ENCODE measurements at places on chromosomes 11 and 22.

DNA sequence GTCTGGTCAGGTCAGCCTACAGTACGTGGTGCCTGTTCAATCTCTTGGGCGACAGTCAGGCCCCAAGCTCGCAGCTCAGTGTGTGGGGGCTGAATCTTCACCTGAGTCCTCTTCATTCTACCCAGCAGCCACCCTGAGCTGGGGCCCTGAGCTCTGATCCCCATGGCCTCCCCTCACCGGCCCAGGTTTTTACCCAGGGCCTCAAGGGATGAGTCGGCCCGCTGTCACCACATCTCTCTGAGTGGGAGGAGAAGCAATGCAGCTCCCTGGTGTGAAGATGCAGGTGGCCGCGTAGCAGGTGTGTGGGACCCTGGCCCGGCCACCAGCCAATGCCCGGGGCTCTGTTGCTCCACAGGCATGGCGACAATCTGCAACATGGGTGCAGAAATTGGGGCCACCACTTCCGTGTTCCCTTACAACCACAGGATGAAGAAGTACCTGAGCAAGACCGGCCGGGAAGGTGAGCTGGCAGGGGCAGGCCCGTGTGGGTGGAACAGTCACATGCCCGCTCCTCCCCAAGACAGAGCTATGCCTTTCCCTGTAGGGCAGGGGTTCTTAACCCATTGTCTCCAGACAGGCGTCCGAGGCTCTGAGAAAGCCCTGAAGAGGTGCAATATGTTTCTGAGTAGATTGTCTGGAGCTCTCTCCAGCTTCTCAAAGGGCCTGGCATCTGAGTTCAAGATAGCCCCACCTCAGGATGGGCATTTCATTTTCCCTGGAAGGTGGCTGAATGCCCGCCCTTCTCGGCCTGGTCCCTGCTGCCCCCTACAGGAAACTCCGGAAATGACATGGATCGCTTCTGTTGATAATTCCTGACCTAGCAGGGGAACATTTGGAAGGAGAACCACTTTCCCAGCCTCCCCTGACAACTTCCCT lies 26.9 kb downstream of the POLR3H start:
- peak; percentile 57 for DNase-seq

GRCh38 chr11:123483058-123483457 lies 53.0 kb downstream of the GRAMD1B start:
- DNase-seq: no peak

DNA sequence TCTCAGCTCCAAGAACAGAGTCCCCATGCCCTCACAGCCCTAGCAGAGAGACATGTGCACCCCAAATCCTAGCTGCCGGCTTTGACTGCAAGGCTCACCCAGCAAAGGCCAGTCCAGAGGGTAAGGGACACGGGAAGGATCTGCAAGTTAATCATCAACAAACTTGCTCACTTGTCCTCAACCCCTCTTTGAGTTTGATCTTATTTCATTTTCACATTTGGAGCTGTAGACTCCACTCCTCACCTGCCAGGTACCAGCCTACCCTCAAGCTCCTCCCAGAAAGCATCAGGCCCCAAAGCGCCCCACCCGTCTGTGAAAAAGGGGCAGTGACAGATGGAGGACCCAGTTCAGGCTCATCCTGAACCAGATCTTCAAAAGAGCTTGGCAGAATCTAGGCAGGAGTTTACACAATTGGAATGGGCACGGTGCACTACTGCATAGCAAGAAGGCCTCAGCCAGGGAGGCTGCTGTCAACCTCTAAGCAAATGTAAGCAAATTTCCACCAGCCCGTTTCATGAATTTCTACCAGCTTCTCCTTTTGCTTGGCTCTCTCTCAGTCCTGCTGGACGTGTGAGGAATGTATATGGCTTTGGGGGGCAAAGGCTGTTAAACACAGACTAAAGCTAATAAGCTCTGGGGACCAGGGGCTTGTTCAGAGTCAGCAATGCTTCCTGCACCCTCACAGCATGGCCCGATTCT lies 5.5 kb downstream of the EHD1 start:
- DNase-seq: no peak

GRCh38 chr22:50535113-50535512 lies 5.3 kb upstream of the TYMP start:
- DNase-seq: no peak

DNA sequence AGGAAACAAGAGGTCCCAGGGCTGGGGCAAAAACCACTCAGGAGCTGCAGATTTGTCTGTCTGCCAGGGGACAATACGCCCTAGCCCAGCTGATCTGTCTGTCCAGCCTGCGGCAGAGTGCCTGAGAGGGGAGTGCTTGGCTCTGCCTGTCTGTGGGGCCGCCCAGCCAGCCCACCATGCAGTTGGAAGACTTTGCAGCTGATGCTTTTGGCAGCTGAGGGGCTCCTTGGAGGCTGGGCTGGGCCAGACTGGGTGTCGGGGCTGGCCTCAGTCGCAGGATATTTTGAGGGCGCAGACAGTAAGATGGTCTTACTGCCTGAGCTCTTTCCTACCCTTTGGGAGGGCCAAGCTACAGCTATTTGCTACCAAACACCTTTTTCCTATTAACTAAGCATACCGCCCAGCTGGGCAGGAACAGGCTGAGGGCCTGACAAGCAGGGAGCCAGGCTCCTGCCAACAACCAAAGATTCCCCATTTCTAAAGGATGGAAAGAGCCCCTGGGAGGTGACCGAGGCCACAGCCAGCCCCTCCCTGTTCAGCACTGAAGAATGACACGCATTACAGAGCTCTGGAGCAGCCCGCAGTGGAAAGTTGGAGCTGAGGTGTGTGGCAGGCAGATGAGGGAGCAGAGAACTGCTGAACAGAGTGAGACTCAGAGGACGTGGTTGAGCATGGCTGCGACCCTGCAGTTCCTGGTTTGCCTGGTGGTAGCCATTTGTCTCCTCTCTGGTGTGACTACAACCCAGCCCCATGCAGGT lies at the start of gene FAM180B:
FAM180B (plus strand) TSS at position 581 of the 758 bp plus-strand sequence; CDS start at position 672, 91 bp downstream.
- DNase-seq: no peak

DNA sequence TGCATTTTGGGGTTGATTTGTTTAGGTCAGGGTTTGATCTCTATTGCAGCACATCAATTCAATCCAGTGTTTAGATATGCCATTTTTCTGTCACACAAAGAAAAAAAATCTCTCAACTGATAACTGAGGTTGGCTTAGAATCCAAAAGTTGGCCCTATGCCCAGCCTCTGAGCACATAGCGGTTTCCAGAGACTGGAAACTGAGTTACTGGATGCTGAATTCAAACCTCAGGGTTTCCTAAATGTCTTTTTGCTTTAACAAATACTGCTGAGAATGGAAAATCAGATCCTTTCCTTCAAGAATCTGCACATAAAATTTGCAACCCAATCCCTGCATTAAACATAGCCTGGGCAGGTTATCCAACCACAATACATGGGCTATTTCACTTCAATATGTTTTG lies 4.0 kb downstream of the P4HA3 start:
- DNase-seq: no peak

DNA sequence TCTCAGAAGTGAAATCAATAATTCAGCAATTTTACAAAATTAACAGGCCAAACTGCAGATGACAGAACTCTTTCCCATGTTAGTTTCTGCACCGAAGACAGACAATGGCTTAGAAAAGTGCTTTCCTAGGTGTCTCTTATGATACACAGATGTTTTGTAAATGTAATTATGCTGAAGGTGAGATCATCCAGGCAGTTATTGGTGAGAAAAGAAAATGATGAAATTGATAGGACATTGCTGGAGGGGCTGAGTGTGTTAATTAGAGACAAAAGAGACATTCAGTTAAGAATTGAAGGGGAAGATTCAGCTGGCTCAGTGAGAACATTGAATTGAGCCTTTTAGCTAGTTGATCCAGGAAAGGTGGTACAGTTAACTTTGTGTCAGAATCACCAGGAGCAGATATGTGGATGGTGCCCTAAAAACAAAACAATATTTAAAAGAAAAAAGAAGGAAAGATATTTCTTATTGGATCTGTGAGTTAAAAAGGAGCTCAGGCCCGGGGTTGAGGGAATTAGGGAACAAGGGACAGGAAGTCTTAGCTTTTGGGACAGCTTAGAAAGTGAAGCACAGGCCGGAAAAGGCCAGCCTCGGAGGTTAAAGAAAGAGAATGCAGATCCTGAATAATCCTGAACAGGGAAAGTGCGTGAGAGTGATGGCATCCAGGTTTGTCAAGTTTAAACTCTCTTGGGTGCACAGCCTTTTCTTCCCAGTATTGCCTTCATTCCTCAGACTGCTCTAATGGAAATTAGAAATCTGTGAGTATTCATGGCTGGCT lies 16.9 kb downstream of the ARHGAP42 start:
- DNase-seq: no peak

DNA sequence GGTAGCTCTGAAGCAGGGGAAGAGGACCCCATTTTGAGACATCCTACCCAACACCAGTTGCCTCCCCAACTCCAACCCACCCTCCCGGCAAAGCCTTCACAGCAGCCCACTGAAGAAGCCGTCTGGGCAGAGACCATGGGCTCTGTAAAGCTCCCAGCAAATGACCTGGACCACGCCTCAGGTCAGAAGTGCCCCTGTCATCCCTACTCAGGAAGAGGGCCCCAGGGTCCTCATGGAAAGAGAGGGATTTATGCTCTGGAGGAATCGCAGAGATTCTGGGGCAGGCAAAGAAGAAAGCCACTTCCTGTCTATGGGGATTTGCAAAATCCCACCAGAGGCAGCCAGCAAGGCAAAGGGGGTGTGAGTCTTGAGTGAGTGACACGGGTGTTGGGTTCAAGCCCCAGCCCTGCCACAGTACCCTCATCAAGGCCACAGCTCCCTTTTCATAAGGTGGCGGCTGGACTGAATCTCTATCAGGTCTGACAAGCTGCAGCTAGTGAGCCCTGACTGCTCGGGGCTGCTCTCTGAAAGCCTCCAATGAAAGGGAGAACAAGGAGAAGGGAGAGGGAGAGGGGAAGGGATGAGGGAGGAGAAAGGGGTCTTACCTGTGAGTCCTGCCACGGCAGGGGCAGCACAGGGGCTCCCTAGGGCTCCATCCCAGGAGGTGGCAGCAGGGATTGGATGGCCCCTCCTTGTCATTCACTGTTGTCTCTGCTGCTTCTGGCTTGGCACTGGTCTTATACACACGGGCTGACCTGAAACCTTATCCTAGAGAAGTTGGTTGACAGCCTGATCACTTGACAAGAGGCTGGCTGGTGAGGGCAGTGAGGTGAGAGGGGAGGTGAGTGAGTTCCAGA lies at the start of gene UCP3:
UCP3 (minus strand) TSS at position 713 of the 857 bp plus-strand sequence. CDS start 2,043 bp downstream, outside the sequence.
- no peak for DNase-seq

DNA sequence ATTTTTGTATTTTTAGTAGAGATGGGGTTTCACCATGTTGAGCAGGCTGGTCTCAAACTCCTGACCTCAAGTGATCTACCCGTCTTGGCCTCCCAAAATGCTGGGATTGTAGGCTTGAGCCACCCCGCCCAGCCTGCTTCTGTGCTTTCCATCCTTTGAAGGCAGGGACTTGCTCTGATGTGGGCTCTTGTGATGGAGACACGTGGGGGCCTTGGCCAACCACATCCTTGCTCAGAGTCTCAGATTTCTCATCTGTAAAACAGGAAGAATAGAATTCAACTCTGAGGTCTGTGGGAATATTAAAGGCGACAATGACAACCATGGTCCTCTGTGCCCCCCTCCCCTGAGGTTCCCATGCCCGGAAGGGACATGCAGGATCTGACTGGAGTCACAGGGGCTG lies 3.8 kb upstream of the GGA1 start:
- peak; percentile 30 for DNase-seq

DNA sequence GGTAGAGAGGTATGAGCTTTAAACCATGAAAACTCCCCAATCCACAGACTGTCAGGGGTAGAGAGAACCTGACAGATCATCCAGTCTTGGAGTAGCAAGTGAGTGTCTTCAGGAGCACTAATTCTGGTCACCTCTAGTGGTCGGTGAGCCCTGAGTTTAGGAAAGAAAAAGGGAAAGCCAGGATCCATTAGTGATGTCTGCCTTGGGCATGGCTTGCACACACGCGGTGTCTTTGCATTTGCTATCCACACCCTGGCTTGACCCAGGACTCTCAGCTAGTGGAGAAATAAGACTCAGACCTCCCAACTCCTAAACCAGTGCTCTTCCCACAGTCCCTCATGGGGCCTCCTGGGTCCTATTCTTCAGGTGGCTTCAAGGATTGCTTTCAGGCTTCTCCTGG lies 19.3 kb downstream of the POU2F3 start:
- DNase-seq: no peak

DNA sequence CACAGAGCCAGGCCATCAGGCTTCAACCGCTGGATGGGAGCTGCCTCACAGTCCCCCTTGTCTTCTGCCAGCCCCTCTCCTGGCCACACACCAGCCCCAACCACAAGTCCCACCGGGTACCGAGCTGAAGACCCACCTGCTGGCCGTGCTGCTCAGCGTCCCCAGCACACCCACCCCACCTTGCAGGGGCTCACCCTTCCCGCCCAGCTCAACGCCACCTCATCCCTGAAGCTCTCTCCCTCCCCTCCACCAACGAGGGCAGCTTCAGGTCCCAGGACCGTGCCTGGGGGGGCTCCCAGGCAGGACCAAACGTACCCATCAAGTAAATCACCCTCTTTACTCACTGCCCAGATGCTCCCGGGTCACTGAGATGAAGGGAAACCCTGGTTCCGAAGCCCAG lies 141.0 kb downstream of the CRYBB2 start:
- no peak for DNase-seq

DNA sequence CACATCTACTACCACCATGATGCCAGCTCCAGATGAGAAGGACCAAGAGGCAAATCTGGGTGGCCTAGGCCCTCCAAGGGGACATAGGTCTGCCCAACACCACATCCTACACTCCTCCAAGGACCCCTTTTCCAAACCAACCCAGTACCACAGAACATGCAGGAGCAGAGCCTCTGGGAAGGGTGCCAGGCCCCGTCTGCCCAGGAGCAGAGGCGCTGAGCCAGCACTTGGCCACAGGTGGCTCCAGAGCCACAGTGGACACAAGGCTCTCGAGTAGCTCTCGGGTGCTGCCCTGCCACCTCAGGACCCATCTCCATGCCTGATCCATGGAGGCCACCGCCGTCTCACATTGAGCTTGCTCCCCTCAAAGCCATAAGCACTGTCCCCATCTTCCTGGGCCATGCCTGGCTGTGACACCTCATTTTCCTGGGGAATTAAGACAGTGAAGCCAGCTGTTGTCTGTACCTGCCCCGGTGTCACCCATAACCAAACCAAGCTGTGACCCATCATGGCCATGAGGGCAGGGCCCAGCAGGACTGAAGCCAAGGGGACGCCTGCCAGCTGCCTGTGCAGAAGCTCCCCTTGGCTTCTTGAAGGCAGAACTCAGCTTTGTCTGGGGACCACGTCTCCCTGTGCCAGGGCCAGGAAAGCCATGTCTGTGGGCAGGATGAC lies 7.4 kb downstream of the MOB2 start:
- no peak for DNase-seq

GRCh38 chr22:36287881-36288515 lies 35.1 kb downstream of the APOL1 start:
- DNase-seq: no peak

All from KBM-7 (cell line).